ENCODE measurements at places on chromosomes 13 and 19.

DNA sequence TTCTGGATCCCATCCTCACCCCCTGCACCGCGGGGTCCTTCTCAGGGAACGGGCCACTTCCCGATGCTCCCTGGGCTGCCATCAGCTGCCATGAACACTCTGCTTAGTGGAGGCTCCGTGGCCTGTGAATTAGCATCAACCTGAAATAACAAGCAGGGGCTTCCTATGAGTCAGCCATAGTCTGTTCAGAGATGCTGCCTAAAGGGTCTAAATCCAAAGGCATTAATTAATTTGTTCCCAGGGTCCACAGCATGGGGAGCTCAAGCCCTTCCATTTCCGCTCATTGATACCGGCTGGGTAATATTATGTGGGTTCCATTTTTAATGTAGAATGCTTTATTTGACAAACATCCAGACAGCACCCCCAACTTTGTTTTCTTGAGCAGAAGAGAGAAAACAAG, 341.9 kb upstream of the TMTC4 start:
- no peak for DNase-seq

- no peak for DNase-seq
Measured at GRCh38 chr13:100388923-100389322, 199.7 kb downstream of the GGACT start.

DNA sequence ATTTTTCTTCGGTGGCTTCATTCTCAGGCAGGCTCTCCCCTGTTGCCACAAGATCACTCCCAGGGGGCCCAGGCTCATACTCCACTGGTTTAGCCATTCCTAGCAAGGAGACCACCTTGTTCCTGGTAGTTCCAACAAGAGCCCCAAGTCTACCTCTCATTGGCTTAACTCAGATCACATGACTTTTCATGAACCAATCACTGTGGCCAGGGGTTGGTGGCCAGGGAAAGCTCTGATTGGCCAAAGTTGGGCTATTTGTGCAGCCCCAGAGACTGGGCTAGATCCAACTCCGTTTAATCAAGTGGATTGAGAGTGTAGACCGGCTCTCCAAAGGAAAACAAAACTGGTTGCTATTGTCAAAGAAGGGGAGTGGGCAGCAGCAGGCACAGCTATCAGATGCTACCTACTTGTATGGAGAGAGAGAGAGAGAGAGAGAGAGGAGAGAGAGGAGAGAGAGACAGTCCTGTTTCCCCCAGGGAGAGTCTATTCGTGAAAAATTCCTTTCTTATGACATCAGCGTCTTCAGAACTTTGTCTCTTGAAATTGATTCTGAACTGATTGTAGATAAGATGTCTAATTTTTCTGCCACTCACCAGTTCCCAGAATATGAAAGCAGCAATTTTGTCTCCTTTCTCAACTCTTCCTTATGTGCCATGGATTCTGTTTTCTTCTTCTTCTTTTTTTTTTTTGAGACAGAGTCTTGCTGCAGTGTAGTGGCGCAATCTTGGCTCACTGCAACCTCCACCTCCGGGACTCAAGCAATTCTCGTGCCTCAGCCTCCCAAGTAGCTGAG, 5.9 kb downstream of the CEACAM19 start:
- DNase-seq = no peak

GRCh38 chr13:90750021-90750420, 597.5 kb upstream of the MIR17HG start:
- DNase-seq = no peak

- no peak for DNase-seq
Measured at GRCh38 chr13:25352230-25352629, 19.5 kb upstream of the ATP8A2 start.

All from T-helper 17 cell (primary cell).